ENCODE measurements at places on chromosomes 11 and 22.

- peak; percentile 4 for DNase-seq
Measured at GRCh38 chr11:32374261-32374711, 61.1 kb downstream of the WT1 start.

- DNase-seq, result peak; percentile 88
Measured at GRCh38 chr11:118691926-118692830, 12.7 kb upstream of the TREH start.

DNA sequence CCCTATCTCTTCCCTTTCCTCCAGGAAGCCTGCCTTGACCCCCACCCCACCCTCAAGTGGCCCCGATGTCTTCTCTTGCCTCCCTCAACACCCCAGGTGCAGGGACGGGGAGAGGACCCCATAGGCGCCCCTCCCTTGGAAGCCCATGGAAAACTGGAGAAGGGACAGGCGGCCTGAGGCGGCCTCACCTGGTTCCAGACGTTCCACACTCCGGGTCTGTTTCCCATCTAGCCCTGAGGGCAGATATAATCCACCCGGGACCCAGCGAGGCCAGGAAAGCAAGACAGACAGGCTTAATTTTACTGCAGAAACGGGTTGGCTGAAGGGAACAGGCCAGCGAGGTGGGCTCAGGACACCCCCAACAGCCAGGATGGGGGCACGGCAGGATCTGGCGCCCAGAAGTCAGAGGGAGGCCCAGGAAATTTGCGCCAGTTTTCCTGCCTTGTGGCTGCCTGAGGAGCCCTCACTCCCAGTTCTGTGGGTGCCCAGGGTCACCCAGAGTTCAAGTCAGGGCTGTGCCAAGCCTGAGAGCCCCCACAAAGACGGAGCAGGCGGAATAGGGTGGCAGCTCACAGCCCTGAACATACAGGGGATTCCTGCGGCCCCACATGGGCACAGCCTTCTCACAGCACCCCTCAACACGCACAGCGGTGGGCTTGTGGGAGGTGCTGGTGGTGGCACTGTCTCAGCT, 3.0 kb upstream of the SIGIRR start:
- DNase-seq, result no peak

DNA sequence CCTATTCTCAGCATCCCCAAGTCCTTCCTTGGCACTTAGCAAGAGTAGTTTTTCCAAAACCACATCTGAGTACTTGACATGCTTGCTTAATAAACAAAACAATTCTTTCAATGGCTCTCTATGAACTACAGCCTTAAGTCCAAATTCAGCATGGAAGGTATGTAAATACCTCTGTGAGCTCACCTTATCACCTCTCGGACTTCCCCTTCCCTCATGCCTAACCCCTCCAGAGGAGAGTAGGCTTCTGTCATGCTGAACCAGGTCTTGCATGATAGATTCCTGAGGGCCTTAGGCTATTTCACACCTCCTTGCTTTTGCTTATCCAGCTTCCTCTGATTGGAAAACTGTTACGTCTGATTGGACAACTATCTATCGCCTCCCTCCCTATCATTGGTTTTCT, 312.9 kb upstream of the CCDC90B start:
- no peak for DNase-seq

DNA sequence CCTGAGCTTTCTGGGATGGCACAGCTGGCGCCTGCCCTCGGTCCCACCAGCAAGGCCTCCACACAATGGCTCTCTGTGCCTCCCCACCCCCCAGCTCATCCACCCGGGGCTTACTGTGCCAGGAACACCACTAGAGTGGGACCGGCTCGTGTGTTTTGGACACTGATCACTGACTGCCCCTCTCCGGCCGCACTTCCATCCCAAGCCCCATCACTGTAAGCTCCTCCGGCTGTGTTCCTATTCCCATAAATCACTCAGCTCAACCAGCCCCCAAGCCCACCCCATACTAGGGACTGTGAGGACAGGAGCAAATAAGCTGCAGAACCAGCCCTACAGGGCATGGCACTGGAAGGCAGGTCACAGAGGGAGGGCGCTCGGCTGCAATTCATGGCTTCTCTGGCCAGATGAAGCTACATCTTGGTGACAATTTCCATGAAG, 7.3 kb downstream of the APBB1 start:
- no peak for DNase-seq

- no peak for DNase-seq
Measured at GRCh38 chr11:44207292-44207691, 102.6 kb downstream of the ALX4 start.
